Thoracic aorta endothelial cell (primary cell): ENCODE measurements at places on chromosomes 4 and X. TPM values are rescaled to one million over a fixed set of nuclear protein-coding genes. Genes with fewer than 3 reads are reported as not detected.

PARM1 gene
- under 0.01 and 0.14 TPM in 2 replicates for total RNA-seq

FAM9C gene
- total RNA-seq: 0.50 TPM in 1 of 2 replicates, not detected in the other

SMIM10 gene
- total RNA-seq: 1.5 and 2.0 TPM in 2 replicates

HNRNPH2 gene
- 79.1 and 81.8 TPM in 2 replicates for total RNA-seq

PAGE4 gene
- total RNA-seq: not detected in 2 replicates

IL21 gene
- not detected in 2 replicates for total RNA-seq

PDE6B gene
- 0.53 and 1.1 TPM in 2 replicates for total RNA-seq

TSPAN5 gene
- 55.3 and 59.9 TPM in 2 replicates for total RNA-seq

VCX3A gene
- total RNA-seq: not detected in 2 replicates
